A549 treated with DMSO at 1 μM for 4 hours (cell line): ENCODE measurements at places on chromosomes 2 and 18. TPM values are rescaled to one million over a fixed set of nuclear protein-coding genes. Genes with fewer than 3 reads are reported as not detected.

LYG2 gene
- total RNA-seq = not detected in 5 replicates

ADAM23 gene
- total RNA-seq = 8.8 to 10.2 TPM (median 10.0 TPM) in 5 replicates

ANKRD30BL gene
- not detected in 5 replicates for total RNA-seq

TP53I3 gene
- total RNA-seq = 170 to 198 TPM (median 189 TPM) in 5 replicates

SCN9A gene
- total RNA-seq = 3.8 to 6.3 TPM (median 5.0 TPM) in 5 replicates

FEV gene
- total RNA-seq = not detected in 5 replicates

CRACDL gene
- 0.36 to 0.93 TPM (median 0.57 TPM) in 5 replicates for total RNA-seq

FIGN gene
- 1.6 to 3.3 TPM (median 2.2 TPM) in 5 replicates for total RNA-seq

HNMT gene
- total RNA-seq = 0.28 to 1.2 TPM (median 0.44 TPM) in 5 replicates

ELOA2 gene
- not detected in 5 replicates for total RNA-seq

SPR gene
- total RNA-seq = 95.3 to 149 TPM (median 137 TPM) in 5 replicates

NPHP1 gene
- total RNA-seq = 7.2 to 9.0 TPM (median 8.3 TPM) in 5 replicates

DNAJC5G gene
- total RNA-seq = not detected in 5 replicates

FER1L5 gene
- total RNA-seq = 0.02 TPM in 1 of 5 replicates, not detected in the others

FRZB gene
- 0.07 to 0.09 TPM in 2 of 5 replicates, not detected in the others for total RNA-seq

LOXL3 gene
- total RNA-seq = 0.25 to 0.55 TPM (median 0.40 TPM) in 5 replicates

PLEKHB2 gene
- total RNA-seq = 71.6 to 88.2 TPM (median 81.3 TPM) in 5 replicates

PNO1 gene
- total RNA-seq = 53.9 to 60.6 TPM (median 59.6 TPM) in 5 replicates

FOXD4L1 gene
- total RNA-seq = 0.31 to 0.87 TPM (median 0.33 TPM) in 5 replicates

TUBA4B gene
- total RNA-seq = 0.26 to 0.46 TPM (median 0.31 TPM) in 5 replicates

NOL4 gene
- not detected in 5 replicates for total RNA-seq

DIPK1C gene
- total RNA-seq = not detected in 5 replicates

KIDINS220 gene
- 17.3 to 23.8 TPM (median 22.0 TPM) in 5 replicates for total RNA-seq

REG3G gene
- not detected in 5 replicates for total RNA-seq

EVX2 gene
- not detected in 5 replicates for total RNA-seq

PTMA gene
- total RNA-seq = 1,489 to 1,712 TPM (median 1,584 TPM) in 5 replicates

FOXI3 gene
- total RNA-seq = not detected in 5 replicates

ESPNL gene
- 0.06 to 0.46 TPM (median 0.18 TPM) in 5 replicates for total RNA-seq

INPP1 gene
- 24.5 to 27.3 TPM (median 26.5 TPM) in 5 replicates for total RNA-seq

TSPYL6 gene
- not detected in 5 replicates for total RNA-seq

OTX1 gene
- total RNA-seq = 2.6 to 4.3 TPM (median 3.8 TPM) in 5 replicates

PPP1R1C gene
- total RNA-seq = 1.8 to 4.7 TPM (median 2.0 TPM) in 5 replicates

SGO2 gene
- 9.8 to 17.1 TPM (median 16.1 TPM) in 5 replicates for total RNA-seq

LIMS2 gene
- total RNA-seq = 4.5 to 6.0 TPM (median 5.1 TPM) in 5 replicates

STON1 gene
- total RNA-seq = 0.24 to 0.46 TPM (median 0.38 TPM) in 5 replicates

TSHZ1 gene
- total RNA-seq = 5.3 to 7.1 TPM (median 6.4 TPM) in 5 replicates

ALPG gene
- 0.07 to 0.15 TPM (median 0.13 TPM) in 4 of 5 replicates, not detected in the other for total RNA-seq

UGT1A7 gene
- total RNA-seq = 3.6 to 6.6 TPM (median 4.5 TPM) in 5 replicates

REL gene
- total RNA-seq = 2.5 to 5.2 TPM (median 4.0 TPM) in 5 replicates

CYP20A1 gene
- total RNA-seq = 8.1 to 10.7 TPM (median 9.2 TPM) in 5 replicates

B3GNT2 gene
- total RNA-seq = 20.9 to 34.2 TPM (median 29.1 TPM) in 5 replicates

SAG gene
- not detected in 5 replicates for total RNA-seq

ITGB1BP1 gene
- total RNA-seq = 162 to 189 TPM (median 165 TPM) in 5 replicates

CLASP1 gene
- 14.5 to 20.1 TPM (median 19.4 TPM) in 5 replicates for total RNA-seq

CPO gene
- total RNA-seq = 0.09 to 0.19 TPM (median 0.17 TPM) in 3 of 5 replicates, not detected in the others

CDH2 gene
- 33.3 to 52.2 TPM (median 44.8 TPM) in 5 replicates for total RNA-seq

LRATD1 gene
- 0.03 to 0.07 TPM in 2 of 5 replicates, not detected in the others for total RNA-seq

CYRIA gene
- total RNA-seq = 0.14 to 0.23 TPM (median 0.22 TPM) in 5 replicates

KANSL3 gene
- 32.0 to 37.2 TPM (median 34.1 TPM) in 5 replicates for total RNA-seq

RPRM gene
- total RNA-seq = not detected in 5 replicates

PTH2R gene
- total RNA-seq = 0.06 TPM in 1 of 5 replicates, not detected in the others

SERPINB7 gene
- total RNA-seq = 1.5 to 2.9 TPM (median 2.9 TPM) in 5 replicates

SCYGR4 gene
- not detected in 5 replicates for total RNA-seq

TMEM247 gene
- total RNA-seq = not detected in 5 replicates

TMEM127 gene
- total RNA-seq = 37.7 to 53.7 TPM (median 51.9 TPM) in 5 replicates
